Vagina (tissue), 2 donors: ENCODE measurements at places on chromosomes 13 and 19.

- no peak for DNase-seq
Measured at GRCh38 chr13:52786766-52787165, 47.1 kb upstream of the CNMD start.

- no peak for DNase-seq
Measured at GRCh38 chr19:28864024-28864503, 348.9 kb downstream of the UQCRFS1 start.

DNA sequence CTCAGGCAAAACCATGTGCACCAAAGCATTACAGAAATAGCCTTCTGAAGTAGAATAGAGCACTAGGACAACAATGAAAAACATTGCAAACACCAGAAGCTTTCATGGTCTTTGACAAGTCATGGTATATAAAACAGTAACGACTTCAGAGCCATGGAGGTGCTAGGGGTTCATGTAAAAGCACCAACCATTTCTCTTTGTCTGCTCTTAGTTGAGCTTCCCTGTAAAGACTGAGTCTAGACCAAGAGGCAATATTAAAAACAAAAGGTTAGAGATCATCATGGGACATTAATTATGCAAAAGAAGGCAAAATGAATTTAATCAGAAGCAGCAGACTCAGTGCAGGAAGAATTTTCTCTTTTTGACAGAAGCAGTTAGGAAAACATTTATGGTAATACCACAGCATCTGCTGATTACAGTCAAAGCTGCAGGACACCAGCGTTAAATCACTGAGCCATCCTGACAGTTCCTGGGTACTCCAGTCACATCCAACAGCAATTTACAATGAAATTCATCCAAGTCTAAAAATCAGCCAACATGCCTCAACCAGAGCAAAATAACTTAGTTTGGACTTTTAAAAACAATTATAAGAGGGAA is 476.8 kb downstream of the DIAPH3 start:
- no peak for DNase-seq

DNA sequence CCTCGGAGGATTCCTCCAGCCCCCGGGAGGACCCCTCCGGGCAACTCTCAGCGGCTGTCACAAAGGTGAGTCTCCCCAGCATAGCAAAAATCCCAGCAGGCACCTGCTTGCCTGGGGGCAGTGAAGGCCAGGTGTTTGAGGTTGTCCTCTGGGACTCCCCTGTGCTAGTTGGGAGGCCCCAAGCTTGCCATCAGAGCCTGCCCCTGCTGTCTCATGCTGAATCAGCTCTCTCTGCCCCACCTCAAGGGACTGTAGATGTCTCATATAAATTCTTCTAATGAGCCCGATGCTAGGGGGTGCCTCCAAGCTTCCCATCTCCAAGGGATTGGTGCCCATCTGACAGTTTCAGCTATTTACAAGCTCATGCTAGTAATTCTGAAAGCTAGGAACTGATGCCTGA is 53.6 kb downstream of the NWD1 start:
- DNase-seq: no peak

- no peak for DNase-seq
Measured at GRCh38 chr13:110559429-110559943, 2.0 kb downstream of the RAB20 start.

- DNase-seq: no peak
Measured at GRCh38 chr13:83286737-83287136, 595.5 kb downstream of the SLITRK1 start.

DNA sequence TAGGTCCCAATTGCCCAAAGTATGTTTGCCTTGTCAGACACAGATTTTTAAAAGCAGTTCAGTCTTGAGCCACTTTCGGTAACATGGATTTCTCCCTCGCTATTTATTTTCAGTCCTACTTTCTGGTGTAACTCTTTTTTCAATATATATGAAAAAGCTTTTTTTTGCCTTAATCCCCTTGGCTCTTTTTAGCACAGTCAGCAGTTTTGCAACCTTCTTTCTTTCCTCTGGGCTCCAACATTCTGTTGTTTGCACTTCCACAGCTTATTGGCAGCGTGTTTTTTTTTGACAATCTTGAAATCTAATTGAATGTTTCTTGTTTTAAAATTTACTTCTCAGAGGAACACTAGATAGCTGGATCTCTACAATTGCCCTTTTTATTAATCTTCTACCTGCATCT is 429.3 kb upstream of the NBEA start:
- no peak for DNase-seq

GRCh38 chr19:23318143-23318542 is 67.9 kb upstream of the ZNF724 start:
- no peak for DNase-seq

GRCh38 chr13:102799426-102800144 is 666 bp downstream of the BIVM start:
- DNase-seq: no peak

DNA sequence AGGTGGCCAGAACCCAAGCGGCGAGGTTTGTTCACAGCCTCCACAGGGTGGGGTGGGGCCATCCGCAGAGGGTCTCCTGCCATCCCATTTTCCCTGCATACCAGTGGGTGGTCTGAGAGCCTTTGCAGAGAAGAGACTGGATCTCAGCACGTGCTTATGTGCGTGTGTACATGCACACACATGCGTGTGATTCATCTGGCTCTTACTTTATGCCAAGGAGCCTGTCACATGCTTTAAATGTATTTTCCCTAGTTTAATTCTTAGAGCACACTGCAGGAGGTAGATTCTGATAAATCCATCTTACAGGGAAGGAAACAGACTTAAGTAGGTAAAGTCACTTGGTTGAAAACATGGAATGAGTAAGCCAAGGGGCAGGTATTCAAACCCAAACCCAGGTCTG is 47.1 kb downstream of the CAPN12 start:
- DNase-seq: no peak

DNA sequence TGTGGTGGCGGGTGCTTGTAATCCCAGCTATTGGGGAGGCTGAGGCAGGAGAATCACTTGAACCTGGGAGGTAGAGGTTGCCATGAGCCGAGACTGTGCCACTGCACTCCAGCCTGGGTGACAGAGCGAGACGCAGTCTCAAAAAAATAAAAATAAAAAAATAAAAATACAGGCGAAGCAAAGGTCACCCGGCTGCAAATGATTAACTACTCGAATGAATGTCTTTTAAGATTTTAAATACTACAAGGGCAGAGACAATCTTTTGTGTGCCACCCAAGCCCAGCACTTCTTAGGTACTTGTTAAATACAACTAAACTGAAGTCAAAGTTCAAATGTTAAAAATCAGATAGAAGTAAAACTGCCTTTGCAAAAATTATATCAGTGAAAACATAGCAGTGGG is 6.7 kb downstream of the LNX2 start:
- no peak for DNase-seq

DNA sequence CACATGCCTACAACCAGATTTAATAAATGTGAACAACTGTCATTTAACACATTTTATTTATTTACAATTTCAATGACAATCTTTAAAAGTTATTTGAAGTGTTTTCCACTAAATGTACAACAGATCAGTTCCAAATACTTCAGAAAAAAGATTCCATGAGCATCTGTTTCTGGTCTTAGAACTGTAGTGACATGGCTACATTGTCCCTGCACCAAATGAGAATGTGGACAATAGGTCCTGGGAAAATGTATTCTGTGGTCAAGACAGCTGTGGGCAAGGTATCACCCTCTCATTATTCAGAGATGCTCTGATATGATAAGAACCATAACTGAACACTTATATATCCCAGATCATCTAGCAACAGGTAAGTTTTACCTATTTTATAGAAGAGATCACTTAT is 43.7 kb downstream of the ELF1 start:
- no peak for DNase-seq

GRCh38 chr19:50486823-50487515 is 10.3 kb upstream of the GARIN5A start:
- DNase-seq: no peak

DNA sequence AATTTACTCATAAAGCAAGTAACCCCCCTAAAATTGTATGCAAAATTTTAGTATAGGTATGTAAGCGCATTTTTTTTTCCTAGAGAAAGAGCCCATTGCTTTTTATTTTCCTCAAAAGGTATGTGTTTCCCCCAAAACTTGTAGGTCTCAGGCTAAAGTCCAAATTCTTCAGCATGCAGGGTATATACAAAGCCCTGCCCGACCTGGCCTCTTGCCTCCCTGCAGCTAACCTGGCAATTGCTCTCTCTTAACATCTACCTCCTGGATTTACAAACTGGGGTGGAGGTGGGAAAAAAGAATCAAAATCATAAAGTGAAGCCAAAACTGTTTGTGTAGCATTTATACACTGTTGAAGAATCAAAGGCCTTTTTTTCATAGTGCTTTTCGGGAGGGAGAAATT is 107.8 kb downstream of the KCNRG start:
- DNase-seq: no peak

DNA sequence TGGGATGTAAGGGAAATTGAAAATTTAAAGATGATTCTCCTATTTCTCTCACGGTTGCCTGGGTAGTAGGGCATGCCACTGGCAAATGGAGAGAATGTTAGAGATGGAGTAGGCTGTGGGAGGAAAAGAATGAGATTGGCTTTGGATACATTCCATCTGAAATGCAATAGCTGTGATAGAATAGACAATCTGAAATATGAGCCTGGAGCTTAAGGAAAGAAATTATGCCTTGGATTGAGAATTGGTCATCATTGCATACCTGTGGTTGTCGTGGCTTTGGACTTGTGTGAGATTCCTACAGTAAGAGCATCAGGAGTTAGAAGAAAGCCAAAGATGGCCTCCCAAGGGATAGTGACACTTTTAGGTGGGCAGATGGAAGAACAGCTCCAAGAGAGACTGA is 305.1 kb upstream of the SLC10A2 start:
- DNase-seq: no peak

DNA sequence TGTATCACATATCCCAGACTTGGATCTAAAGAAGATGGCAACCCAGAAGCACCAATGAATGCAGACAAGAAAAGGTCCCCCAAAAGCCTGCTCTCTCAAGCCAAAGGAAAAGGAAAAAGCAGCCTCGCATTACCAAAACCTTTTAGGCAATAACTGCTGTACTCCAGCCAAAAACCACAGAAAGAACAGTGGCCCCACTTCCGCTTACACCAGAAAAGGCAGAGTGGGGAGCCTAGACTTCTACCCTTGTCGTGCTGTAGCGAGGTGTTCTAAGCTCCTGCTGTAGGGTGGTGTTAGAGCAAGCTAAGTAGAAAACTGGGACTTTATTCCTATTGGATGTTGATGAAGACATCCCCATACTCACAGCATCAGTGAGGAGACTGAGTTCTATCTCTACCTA is 244.0 kb upstream of the RXFP2 start:
- no peak for DNase-seq

DNA sequence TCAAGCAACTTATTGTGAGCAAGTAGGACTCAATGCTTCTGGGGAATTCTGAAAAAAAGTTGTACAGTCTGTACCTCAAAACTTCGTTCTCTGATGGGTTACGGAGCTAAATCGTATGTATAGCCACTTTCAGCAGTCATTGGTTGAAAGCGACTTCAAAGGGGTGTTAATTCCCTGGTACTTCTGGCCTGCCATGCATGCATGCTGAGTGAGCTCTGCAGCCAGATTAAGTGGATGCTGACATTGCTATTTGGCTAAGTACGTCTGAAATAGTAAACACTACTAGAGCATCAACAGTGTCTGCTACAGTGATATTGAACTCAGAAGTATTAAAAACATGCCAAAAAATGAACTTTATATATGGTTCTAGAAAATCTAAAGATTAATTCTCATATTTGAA is 1183.1 kb upstream of the PCDH20 start:
- no peak for DNase-seq

DNA sequence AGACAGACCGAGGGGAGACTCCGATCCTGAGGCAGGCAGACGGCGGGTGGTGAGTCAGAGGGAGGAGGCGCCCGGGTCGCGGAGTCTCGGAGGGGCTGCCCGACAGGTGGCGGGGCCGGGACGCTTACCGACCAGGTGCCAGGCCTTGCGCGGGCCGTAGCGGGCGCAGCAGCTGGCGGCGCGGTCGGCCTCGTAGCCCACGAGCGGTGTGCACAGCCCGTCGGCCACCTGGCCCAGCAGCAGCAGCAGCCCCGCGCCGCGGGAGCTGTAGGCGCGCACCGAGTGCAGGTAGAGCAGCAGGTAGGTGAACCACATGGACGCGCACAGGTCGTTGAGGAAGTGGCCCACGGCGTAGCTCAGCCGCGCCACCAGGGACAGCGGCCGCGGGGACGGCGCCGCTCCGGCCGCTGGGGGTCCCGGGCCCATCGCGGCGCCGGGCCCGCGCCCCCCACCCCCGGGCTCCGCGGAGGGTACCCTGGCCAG is 367 bp downstream of the MFSD12 start:
- no peak for DNase-seq

- no peak for DNase-seq
Measured at GRCh38 chr19:8334458-8335342, 8.4 kb downstream of the KANK3 start.
